ENCODE measurements at places on chromosomes 3 and 15.

- DNase-seq = no peak
These were observed 190.5 kb downstream of the TBC1D5 start for GRCh38 chr3:17551895-17552294.

- no peak for DNase-seq
These were observed 34.6 kb upstream of the PPIB start for GRCh38 chr15:64197425-64197824.

GRCh38 chr3:15074500-15074899, 9.4 kb upstream of the MRPS25 start:
- no peak for DNase-seq

DNA sequence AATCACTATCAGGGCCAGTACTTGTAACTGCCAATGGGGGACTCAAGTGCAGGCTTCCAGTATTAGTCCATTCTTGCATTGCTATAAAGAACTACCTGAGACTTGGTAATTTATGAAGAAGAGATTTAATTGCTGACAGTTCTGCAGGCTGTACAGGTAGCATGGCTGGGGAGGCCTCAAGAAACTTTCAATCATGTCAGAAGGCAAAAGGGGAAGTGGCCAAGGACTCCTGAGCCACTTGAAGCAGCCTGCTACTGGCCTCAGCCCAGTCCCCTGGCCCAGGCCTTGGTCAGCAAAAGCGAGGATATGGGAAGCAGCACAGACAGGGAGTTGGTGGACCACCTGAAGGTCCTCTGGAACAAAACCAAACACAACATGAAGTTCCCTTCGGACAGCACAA, 29.2 kb upstream of the OR5K1 start:
- DNase-seq = no peak

DNA sequence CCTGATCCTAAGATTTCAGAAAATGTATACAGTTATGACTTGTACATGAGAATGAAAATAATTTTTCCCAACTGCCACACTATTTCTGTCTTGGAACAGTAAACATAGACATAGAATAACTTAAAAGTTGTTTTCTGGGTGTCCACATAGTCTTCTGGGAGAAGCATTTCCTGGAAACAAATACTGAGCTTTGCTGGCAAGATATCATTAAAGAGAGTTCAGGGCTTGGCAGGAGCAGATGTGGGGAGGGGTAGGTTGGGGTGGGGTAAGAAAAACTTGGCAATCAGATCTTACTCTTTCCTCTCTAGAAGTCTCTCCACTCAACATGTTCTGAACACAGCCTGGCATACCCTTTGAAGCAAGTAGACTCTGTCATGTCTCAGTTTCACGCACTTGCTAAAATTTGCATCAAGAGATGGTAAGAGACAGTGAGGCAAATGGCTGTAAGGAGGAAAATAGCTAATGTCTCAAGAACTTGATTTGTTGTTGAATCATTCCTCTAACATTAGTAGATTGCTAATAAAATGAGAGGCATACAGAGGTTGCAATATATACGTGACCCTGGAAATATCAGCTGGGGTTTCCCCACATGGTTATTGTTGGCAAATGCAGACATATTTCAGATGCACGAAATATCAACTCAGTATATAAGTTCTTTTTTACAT, 27.3 kb upstream of the ABI3BP start:
- no peak for DNase-seq

DNA sequence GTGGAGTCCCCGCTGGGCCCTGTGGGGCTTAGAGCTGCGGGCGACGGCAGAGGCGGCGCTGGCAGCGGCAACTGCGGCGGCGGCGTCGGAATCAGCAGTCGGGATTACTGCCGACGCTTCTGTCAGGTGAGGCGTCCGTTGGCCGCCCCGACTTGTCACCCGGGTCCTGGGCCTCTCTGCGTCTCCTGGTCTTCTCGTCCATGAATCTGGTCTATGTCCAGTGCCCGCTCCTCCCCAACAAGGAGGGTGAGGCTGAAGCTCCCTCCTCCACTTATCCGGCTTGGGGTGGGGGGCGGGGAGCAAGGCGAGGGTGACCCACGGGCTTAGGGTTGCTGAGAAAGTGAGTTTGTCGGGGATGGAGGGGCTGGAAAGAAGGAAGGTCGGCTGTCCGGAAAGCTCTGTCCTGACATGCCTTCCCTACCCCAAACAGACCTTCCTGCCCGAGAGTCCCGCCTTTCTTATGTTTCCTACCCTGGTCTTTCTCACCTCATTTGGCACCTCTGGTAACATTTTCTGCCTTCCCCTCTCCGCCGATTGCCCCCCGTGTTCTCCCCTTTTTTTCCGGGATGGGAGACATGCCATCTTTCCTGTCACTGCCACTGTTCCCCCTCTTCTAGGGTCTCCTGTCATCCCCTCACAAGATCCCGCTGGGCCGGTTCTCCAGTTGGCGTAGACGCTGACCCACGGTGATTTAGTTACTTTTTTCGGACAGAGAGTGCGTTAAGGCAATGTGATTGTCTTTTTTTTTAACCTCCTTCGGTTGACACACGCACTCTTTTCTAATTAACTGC, 520 bp downstream of the ZNF654 start:
- no peak for DNase-seq

GRCh38 chr15:78006567-78007205, 70.8 kb downstream of the TBC1D2B start:
- no peak for DNase-seq

- peak; percentile 82 for DNase-seq
These were observed 70.7 kb downstream of the WNT5A start for GRCh38 chr3:55416331-55416821.

DNA sequence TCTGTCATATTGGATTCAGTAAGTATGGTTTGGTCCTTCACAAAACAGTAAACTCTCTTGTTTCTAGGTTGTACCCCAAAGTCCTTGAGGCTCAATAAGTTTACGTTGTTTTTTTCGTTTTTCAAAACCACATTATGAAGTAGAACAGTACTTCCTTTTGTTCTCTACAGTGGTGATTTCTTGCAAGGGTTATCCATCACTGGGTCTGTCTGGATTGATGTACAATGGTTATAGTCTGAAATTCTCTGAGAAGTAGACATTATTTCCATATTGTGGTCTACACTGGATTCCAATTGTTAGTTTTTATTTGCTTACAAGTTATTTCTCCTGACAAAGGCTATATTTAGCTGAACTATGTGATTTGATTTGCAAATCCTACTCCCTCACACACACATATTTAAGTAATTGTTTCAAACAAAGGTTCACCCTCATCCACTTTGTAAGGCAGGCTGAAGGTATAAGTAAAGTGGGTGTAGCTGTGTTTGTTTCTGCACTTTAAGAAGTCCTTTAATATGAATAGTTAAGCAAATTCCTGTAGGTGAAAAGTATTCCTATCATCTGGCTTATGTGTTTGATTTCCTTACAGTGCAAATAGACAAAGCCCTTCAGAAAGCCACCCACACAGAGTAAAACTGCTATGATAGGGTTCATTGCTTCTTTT, 64.2 kb upstream of the MME start:
- no peak for DNase-seq

- no peak for DNase-seq
These were observed 108.6 kb upstream of the MRPS22 start for GRCh38 chr3:139235192-139235591.

DNA sequence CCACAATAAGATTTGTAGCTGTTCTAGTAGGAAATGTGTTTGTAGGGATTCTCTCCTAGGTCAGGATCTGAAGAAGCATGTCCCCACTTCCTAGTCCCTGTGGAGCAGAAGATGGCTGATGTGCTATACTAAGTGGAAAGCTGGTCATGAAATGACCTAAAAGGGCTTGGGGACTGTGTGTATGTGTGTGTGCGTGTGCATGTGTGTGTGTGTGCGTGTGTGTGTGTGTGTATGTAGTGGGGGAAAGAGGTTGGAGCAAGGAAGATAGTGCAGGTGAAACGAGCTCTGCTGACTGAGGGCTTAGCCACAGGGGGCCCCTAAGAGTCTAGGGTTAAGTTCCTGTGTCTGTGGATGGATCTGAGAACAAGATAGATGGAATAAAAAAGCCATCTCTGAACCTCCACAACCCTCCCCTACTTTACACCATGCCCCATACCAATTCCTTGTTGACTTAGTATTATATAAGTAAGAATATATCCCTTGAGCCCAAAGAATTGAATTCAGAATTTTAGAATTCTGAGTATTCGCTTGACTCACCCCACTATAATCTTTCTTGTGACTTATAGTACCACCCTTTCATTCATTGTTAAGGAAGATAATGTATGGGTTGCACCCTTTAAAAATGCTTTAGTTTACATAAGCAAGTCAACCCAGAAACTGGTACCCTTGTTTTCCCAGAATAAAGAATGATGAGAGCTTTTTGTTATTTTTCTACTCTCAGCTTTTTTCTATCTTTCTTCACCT, 96.1 kb downstream of the RPL22L1 start:
- DNase-seq = no peak

GRCh38 chr3:120357807-120358206, 8.7 kb upstream of the LRRC58 start:
- no peak for DNase-seq

DNA sequence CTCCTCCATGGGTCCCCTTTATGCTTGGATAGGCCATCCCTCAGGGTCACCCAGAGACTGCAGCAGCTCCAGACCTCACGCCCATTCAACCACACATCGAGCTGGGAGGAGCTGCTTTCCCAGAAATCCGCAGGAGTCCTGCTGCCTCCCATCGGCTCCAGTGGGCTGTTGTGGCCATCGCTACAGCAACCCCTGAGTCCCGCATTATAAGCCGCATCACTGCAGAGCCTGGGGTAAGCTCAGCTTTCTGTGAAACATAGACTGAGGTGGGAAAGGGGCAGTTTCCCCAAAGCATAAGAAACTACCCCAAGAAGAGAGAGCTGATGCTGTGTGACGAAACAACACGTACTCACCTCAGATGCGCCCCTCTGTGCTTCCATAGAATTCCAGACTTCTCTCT, 35.7 kb downstream of the MRPL46 start:
- no peak for DNase-seq

GRCh38 chr3:159771865-159772611, 216.6 kb upstream of the IL12A start:
- DNase-seq = no peak

- DNase-seq = no peak
These were observed 106.8 kb upstream of the ROBO1 start for GRCh38 chr3:79874646-79875045.
